Activated CD8-positive, alpha-beta memory T cell treated with anti-CD3 and anti-CD28 coated beads for 1 hour (primary cell): ENCODE measurements at places on chromosomes 3 and 15.

- DNase-seq = no peak
These were observed 45.3 kb upstream of the MAP3K13 start for GRCh38 chr3:185317674-185318073.

DNA sequence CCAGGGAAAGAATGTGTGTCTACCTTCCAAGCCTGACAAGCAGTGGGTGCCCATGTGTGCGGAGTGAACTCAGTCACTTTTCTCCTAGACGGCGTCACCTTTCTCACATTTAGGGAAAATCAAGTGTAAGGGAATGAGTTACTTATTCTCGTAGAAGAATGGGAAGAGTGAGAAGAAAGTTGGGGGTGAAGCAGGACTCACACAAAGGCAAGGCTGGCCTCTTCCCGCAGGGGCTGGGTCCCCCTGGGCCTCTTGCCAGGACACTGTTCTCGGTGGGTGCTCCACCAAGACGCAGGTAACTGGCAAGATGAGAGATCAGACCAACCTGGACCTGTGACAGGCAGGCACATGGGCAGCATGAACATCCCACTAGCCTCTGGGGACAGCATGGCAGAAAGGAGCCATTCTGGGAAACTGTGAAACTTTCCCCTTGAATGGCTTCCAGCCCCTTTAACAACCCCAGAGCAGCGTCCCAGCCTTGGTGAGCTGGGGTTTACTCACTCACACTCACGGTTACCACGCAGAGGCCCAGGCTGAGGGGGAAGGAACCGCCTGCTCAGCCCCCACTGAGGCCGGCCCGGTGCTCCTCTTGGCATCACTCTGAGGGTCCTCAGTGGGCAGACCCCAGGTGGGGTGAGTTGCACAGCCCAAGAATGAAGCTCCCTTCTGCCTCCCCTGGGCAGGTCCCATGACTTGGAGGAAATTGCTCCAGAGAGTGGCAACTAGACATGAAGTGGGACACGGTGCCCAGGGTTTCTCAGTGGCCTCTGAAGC is 15.0 kb upstream of the SRP14 start:
- no peak for DNase-seq

DNA sequence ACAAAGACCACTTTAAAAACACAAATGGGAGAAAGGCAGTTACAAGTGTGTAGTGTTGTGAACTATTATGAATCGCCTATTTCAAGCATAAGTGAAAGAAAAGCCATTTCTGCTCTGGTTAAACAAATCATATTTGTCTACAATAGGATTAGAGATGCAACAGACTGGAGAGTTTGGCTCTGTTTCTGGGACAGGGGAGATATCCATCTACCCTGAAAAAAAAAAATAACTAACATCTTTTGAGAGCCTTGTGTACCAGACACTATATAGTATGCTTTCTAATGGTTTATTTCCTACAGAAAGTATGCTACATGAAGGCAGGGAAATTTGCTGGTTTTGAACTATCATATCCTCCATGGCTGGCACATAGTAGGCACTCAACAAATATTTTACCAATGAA is 106.7 kb upstream of the FHIT start:
- DNase-seq = no peak

GRCh38 chr3:82462977-82463376 is 701.5 kb upstream of the GBE1 start:
- DNase-seq = no peak

GRCh38 chr3:19652336-19652735 is 281.7 kb downstream of the EFHB start:
- DNase-seq = no peak

GRCh38 chr15:74870436-74871215 is 2.5 kb downstream of the SCAMP2 start:
- DNase-seq = no peak

DNA sequence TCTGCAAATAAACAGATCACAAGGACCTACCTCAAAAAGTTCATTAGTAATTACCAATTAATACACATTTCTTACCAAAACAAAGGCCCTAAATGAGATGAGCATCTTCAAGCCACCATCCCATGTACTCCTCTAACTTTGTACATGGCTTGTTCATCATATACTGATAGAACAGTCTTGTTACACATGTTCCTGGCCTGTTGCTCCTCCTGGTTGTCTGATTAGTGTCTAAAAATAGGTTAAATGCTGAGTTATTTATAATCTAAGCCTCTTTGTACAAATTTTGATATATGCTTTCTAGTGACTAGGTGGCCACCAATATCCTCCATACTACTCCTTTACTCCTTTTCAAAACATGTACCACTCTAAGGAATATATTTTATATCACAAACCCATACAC is 25.0 kb downstream of the TBC1D5 start:
- no peak for DNase-seq

DNA sequence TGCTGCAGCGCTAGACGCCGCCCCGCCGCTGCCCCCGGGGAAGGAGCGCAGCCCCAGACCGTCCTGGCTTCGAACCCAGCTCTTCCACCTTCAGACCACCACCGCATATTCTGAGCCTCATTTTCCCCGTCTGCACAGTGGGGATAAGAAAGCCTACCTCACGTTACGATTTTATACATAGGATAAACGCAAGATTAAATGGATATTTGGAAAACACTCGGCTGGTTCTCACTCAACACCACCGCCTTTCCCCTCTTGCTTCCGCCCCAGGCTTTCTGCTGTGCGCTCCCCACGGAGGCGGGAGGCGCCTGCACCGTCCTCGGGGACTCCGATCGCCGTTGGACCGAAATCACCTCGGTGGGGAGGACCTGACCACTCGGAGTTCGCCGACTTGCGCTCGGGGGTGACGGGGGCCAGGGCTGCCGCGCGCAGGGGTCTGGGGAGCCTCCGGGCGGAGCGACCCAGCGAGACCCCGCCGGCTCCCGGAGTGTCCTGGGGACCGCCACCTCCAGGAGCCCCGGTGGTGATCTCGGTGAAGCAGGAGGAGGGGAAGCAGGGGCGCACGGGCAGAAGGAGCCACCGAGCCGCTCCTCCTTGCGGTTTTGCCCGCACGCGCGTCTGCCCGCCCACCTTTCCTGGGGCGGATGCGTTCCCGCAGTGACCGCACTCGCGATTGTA is 4.0 kb downstream of the FBXL22 start:
- DNase-seq = peak; percentile 37

DNA sequence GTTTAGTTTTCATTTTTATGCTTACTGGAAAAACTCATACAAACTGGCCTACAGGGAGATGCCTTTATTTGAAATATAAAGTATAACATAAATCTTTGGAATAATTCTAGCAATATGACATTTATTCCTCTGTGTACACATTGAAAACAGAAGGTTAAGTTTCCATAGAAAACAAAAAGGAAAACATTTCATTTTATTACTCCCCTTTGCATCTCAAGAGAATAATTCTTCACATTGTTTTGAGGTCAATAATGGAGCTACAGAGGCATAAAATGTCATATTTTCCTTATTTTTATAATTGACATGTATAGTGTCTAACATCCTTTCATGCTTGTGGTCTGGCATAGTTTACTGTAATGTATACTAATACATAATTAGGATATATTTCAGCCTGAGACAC is 187.6 kb upstream of the AGTR1 start:
- DNase-seq = no peak

DNA sequence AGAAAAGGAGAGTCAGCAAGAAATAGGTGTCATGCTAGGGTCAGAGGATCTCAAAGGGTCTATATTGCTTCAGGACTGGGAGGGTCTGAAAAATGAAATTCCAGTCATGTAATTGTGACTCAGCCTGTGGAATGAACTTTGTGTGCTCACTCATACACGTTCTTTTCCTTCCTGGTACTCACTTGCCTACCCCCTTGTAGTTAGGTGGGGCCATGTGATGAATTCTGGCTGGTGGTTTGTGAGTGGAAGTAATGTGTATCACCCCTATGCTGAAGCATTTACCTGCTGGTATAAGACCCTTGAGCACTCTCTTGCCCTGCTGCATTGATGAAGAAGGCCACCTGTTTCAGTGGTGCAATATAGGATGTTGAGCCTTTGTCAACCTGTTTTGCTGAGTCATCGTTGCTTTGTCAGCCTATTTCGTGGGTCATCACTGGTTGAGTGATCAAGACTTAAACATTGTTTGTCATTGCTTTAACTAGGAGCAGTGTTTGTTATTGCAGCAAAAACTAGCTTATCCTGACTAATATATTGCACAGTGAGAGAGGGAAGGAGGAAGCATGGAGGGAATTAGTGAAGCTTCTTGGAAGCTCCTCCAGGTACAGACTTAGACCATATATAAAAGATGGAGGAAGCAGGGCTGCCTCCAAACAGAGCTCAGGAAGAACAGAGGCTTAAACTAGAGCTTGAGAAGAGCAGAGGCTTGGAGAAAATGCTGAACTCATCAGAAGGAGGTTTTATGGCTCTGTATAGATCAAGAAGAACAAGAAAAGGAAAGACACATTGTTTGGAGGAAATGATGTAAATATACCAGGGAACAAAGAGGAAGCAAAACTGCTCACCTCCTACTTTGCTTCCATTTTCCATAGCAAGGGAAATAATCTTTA is 28.9 kb downstream of the TLNRD1 start:
- no peak for DNase-seq

- DNase-seq = no peak
These were observed 143.4 kb downstream of the PDCD6IP start for GRCh38 chr3:33941804-33942203.

DNA sequence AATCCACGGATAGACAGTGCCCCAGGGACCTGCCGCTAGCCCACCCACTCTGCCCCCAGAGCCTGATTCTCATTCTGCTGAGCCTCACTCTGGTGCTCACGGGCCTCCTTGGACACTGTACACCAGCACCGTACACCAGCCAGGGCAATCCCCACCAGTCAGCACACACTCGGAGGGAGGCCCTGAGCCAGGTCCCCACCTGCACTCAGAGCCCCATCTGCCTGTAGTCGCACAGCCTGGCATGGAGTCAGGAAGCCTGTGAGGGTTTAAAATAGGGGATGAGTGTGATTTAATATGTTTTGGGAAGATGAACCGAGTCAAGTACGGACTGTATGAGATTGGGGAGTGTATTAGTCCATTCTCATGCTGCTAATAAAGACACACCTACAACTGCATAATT is 223.0 kb downstream of the SLCO3A1 start:
- no peak for DNase-seq

DNA sequence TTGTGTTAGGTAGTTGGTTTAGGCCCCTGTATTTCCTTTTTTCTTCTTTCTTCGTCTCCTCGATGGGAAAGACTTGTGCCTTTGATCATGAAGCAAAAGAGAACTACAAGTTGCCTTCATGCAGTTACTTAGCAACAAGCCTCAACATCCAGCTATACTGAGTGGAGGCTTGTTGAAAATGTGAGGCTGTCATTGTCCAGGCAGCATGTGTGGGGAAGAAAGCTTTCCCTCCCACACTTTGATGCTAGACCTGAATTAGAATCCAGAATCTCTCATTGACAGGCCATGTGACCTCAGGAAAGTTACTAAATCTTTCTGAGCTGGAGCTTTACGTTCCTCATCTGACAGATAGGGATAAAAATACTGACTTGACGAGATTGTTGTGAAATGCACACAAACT is 23.7 kb downstream of the IFT122 start:
- DNase-seq = no peak

- DNase-seq = no peak
These were observed 894.0 kb downstream of the NTRK3 start for GRCh38 chr15:87362531-87362930.

- no peak for DNase-seq
These were observed 3.7 kb downstream of the PBRM1 start for GRCh38 chr3:52682016-52682415.

- no peak for DNase-seq
These were observed 157.7 kb downstream of the RPLP1 start for GRCh38 chr15:69610277-69610676.

DNA sequence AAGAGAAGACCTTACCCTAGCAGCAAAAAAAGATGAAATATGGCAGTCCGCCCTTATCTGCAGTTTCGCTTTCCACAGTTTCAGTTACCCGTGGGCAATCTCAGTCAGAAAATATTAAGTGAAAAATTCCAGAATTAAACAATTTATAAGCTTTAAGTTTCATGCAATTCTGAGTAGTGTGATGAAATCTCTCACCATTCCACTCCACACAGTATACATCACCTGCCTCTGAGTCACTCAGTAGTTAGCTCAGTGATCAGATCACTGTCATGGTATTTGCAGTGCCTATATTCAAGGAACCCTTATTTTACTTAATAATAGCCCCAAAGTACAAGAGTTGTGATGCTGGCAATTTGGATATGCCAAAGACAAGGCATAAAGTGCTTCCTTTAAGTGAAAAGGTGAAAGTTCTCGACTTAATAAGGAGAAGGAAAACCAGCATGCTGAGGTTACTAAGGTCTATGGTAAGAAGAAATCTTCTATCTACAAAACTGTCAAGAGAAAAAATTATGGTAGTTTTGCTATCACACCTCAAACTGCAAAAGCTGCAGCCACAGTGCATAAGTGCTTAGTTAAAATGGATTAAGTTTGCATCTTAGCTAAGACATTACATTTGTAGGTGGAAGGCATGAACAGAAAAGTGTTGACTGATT is 48.1 kb downstream of the HSPBAP1 start:
- no peak for DNase-seq

DNA sequence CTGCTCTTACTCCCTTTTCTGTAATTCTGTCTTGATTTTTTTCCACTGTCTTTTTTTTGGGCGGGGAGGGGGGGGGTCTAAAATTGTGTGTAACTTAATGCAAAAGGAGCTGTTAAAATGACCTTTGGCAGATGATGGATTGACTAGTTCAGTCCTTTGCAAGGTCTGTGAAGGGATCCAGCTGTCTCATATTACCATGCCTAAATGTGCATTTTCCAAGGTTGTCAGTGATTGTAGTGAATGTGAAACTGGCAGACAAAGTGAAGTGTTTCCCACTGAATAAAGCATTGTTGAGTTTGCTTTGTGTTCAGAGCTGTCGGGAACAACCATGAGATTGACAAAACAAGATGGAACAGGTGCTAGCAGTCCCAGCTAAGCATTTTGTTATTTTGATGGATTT is 110.1 kb upstream of the SKOR1 start:
- DNase-seq = no peak

DNA sequence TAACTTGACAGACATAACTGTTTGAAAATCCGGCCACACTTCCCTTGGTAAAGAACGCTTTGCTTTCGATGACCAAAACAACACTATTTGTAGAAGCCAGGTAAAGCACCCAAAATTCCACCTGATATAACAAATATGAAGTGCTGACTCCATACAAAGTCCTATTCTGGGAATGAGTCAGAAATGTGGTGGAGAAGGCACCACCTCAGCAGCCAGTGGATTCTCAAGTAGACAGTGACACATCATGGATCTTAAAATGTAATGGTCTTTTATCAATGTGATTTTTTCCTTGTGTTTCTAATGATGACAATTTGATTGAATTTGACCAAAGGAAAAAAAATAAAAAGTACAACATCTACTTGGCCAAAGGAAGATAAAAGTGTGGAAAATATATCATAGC is 135.0 kb upstream of the WNT5A start:
- no peak for DNase-seq

GRCh38 chr15:49902685-49903501 is 216.1 kb downstream of the ATP8B4 start:
- DNase-seq = no peak

GRCh38 chr3:64932016-64932518 is 244.3 kb upstream of the ADAMTS9 start:
- no peak for DNase-seq
